ENCODE measurements at places on chromosomes 6 and 20.
A peak's percentile ranks its signal among the peaks of the same experiment; 100 is the strongest.

DNA sequence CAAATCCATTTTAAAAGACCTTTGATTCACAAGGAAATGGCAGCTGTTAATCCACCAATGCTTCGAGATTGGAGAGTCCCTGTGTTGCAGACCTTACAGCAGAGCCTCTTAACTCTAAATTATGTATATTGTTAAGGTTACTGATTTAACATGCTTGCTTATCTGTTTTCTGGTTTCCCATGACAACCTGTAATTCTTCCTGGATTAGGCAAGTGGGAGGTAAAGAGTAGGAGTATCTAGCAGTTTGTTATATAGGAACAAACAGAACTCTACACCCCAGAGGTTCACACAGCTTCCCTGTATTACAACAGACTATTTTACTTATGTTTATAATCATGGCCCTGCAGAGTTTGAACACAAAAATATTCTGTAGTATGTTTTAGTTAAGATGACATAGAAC is 39.5 kb downstream of the NKX2-4 start:
- DNase-seq: no peak

GRCh38 chr6:121759370-121759769 is 323.9 kb downstream of the GJA1 start:
- DNase-seq: no peak

GRCh38 chr6:19896693-19897010 is 59.5 kb downstream of the ID4 start:
- no peak for DNase-seq

- DNase-seq: peak; percentile 50
Observed at GRCh38 chr6:3803627-3804468, 45.3 kb upstream of the FAM50B start.

GRCh38 chr6:131552572-131552971 is 20.5 kb upstream of the ARG1 start:
- DNase-seq: no peak

GRCh38 chr20:20836836-20837235 is 124.4 kb upstream of the RALGAPA2 start:
- no peak for DNase-seq

DNA sequence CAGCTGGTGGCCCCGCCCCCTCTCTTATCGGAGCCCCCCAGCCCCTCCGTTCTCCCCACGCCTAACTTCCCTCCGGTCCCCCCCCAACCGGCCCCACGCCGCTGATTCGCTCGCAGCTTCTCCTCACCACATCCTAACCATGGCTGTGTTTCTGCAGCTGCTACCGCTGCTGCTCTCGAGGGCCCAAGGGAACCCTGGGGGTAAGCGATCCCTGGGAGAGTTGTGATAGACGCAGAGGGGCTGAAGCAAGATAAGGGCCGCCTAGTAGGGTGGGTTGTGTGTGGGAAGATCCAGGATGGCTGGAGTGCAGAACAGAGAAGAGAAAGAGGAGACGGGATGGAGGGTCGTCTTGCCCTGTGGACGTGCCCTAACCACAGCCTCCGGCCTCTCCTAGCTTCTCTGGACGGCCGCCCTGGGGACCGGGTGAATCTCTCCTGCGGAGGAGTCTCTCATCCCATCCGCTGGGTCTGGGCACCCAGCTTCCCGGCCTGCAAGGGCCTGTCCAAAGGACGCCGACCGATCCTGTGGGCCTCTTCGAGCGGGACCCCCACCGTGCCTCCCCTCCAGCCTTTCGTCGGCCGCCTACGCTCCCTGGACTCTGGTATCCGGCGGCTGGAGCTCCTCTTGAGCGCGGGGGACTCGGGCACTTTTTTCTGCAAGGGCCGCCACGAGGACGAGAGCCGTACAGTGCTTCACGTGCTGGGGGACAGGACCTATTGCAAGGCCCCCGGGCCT is at the start of gene MPIG6B:
Gene MPIG6B, plus strand, starts transcription at position 129 of the 735 bp plus-strand sequence. Its CDS starts 11 bp downstream, at position 140.
- DNase-seq: no peak

DNA sequence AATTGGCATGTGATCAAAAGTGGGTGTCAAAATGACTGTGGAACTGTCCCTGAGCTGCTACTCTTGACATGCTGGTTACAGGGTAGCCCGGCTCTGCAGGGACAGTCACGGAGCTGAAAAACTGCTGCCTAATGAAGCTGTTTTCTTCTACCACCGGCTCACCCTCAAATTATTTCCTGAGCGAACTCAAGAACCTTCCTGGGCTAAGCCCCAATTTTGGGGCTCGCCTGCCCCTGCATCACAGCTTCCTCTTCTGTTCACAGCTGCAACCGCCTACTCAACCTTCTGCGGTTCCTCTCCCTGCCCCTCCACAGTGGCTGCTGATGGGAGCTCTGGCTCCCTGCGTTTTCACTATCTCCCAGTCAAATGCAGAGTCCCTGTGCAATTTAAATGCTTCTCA is 110.8 kb upstream of the MLN start:
- DNase-seq: no peak

- no peak for DNase-seq
Observed at GRCh38 chr6:157091856-157092460, 231.4 kb downstream of the TMEM242 start.

DNA sequence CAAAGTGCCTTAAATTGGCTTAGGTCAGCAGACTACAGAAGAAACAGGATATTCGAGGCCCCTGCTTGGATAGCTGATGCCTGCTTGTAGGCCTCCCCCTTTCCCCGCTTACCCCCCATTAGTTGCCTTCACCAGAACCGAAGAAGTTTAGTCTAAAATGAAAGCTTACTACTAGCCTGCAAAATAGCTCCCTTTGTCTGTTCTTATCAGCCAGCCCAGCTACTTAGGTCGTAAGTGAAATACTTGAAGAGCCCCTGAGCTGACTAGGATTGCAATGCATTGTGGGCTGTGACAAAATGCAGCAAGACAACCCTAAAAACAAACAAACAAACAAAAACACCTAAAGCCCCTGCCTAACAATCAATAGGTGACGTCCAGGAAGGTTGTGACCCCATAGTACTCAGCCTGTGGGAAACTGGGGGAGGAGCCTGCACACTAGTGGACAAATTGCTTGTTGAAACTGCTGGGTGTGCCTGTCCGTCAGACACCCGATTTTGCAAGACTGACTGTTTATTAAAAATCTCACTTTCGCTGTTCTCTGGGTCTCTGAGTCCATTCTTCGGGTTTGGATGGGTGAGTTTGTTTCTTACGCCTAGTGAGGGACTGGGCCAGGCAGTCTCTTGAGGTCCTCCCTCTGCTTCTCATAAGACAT is 105.0 kb upstream of the DUSP22 start:
- DNase-seq: no peak

DNA sequence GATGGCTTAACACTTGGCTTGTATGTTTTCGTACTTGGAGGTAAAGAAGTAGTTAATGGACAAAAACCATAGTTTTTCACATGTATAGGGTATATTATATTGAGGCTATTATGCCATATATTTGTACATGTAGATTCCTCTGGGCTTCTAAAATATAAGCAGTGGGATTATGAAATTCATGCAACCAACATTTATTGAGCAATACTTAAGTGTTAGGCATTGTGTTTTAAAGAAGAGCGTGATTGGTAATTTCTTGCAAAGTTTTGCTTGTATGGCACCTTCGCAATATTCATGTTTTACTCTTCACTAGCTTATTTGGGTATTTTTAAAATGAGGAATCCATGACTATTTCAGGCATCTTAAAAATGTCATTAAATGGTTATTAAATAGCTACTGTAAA is 2.5 kb downstream of the TULP4 start:
- DNase-seq: no peak

GRCh38 chr6:139117734-139118133 is 17.1 kb upstream of the HECA start:
- DNase-seq: no peak

DNA sequence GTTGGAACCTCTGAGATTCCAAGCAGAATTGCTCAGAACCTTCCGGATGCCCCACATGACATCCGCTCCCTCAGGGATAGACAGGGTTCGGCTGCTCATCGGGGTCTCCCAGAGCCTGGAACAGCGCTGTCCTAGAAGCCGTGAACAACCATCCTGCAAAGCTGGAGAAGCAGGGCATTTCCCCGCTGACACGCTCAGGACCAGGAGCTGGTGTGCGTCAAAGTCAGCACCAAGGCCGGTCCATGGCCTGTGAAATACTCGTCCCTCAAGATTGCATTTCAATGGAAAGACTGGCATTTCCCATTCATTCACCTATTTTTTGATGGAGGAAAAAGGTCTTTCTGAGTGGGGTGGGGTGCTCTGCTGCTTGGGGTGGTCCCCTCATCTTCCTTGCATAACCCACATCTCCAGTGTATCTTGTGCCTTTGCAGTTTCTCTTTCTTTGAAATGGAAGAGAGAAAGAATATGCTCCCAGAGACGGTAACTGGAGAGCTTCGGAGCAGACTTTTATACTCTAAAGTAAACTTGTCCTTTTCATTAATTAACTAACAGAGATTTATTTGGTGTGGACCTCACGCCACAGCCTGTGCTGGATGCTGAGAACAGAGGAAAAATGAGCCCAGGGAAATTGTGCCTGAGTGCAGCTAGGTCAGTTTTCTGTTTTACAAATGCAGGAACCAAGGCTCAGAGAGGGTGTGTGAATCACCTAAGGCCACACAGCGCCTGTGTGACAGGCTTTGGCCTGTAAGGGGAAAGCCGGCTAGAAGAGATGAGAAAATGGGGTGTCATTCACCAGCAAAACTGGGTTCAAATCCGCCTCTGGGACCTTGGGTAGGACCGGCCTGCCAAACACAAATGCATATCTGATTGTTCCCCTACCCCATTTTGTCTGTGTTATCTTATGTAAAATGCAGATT is 52.4 kb downstream of the RBM38 start:
- no peak for DNase-seq

- DNase-seq: peak; percentile 49
Observed at GRCh38 chr20:47389867-47390347, 33.4 kb upstream of the ZMYND8 start.

DNA sequence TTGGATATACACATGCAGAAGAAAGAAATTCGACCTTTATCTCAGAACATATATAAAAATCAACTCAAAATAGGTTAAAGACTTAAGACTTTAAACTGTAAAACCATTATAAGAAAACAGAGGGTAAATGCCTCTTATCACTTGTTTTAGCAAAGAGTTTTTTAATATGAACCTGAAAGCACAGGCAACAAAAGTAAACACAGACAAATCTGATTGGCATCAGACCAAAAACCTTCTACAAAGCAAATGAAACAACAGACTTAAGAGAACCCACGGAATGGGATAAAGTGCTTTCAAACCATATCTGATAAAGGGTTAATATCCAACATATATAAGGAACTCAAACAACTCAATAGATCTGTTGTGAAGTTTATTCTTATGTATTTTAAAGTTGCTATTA is 309.9 kb upstream of the OPRM1 start:
- no peak for DNase-seq

DNA sequence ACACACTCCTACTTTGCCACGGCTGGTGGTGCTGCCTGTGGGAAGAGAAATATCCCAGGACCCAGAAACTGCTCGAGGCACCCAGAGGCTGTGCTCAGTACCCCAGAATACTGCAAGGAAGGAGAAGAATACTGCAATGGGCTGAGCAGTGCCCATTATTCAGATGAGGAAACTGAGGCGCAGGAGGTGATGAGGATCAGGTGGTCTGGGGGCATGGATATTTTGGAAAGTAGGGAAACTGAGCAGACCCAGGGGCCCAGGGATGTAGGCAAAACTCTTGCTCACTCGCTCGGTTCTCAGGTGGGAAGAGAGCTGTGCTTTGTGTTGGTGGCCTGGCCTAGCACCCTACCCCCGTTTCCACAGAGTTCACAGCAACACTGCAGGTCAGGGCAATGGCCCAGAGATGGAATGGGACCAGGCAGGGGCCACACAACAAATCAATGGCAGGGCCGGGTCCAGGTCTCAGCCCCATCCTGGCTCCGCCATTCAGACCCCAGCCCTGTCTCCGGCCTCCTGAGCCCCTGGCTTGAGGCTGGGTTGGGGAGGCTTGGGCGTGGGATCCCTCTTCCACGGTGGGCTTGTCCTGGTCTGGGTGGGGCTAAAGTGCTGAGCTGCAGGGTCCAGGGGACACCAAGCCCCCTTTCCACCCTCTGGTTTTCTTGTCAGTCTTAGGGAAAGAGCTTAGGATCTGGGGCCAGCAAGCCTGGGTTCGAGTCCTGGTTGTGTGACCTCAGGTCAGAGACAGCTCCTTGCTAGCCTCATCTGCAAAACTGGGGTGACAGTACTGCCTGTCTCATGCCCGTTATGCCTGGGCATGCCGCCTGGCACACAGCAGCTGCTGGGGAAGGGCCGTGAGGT is 33.9 kb downstream of the SUN5 start:
- DNase-seq: no peak

GRCh38 chr6:37557645-37558114 is 58.0 kb upstream of the CCDC167 start:
- no peak for DNase-seq

GRCh38 chr6:36104836-36105235 is 25.5 kb upstream of the MAPK13 start:
- DNase-seq: no peak

DNA sequence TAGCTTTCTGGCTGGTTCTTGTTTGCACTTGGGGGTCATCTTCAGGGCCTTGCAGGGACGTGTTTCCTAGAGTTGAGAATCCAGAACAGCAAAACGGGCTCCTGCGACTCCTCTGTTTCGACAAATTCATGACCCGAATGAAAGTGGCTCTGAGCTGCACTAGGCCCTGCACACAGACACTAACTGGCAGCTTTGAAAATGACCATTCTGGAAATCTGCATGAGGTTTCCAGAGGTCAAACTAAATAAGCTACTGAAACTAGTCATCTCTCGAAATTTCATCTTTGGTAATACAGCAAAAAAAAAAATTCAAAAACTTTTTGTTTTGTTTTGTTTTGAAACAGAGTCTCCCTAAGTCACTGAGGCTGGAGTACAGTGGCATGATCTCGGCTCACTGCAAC is 15.5 kb upstream of the BMP7 start:
- DNase-seq: no peak

GRCh38 chr6:114471450-114471849 is 128.6 kb upstream of the HS3ST5 start:
- no peak for DNase-seq

DNA sequence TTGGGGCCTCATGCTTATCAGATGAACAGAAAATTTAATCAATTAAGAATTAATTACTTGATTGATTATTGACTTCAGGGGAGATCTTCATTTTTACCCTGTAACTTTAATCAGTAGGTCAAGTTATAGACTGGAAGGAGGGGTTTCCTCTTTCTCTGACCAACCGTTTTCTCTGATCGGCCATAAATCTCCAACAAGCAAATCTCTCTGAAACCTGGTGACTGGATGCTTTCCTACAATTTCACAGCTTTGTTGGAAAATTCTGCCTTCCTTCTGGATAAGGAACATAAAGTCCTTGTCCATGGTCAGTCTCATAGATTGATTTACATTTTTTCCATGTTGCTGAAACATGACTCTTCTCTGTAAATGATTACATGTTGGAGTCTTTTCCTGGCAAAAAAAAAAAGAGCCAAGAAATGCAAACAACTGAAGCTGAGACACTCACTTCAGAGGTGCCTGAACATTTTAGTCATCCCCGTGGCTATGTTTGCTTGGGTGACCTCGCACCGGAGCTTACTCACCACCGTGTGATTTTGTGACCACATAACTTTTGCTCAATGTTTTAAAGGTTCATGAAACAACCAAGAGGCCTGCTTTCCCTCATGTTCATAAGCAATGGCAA is 31.0 kb downstream of the IRF4 start:
- peak; percentile 94 for DNase-seq

- DNase-seq: no peak
Observed at GRCh38 chr6:26215585-26216358, 128.5 kb downstream of the HFE start.
